ENCODE measurements at places on chromosomes 6 and 20.
A peak's percentile ranks its signal among the peaks of the same experiment; 100 is the strongest.

GRCh38 chr6:36616893-36617521 is 22.8 kb downstream of the SRSF3 start:
- no peak for DNase-seq

GRCh38 chr6:168136001-168136400 is 57.0 kb upstream of the FRMD1 start:
- DNase-seq: no peak

DNA sequence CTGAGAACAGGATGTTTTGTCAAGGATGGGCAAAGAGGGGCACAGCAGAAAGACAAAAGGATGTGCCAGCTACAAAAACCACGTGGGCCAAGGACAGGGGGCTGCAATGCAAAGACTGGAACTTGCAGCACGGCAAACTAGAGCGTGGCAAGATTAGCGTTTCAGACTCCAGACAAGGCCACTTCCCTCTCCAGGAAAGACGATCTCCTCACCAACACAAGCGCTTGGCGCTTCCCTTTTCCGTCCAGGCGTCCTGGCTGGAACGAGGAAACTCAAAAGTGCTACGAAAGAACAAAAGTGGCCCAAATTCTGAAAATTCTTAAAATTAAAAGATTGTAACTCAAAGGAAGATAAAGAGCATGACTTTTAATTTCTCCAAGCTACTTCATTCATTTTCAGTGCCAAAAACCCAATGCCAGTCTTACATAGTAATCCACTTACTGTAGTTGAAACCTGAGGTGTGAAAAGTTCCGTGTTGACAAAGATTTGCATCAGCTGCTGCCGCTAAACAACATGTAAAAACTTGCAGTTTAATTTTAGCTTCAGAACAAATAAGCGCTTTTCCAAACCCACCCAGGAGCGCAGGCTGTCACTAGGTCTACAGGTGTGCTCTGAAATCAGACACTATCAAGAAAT is 207.1 kb upstream of the RREB1 start:
- DNase-seq: no peak

GRCh38 chr6:28488916-28489365 is 26.7 kb downstream of the GPX6 start:
- DNase-seq: peak; percentile 30

- DNase-seq: no peak
These were observed 44.5 kb upstream of the DACT2 start for GRCh38 chr6:168363811-168364792.

Data from activated CD4-positive, alpha-beta T cell treated with anti-CD3 and anti-CD28 coated beads, Interleukin-2, amount 50 U/mL, for 24 hours (primary cell).